CD14-positive monocyte (primary cell): ENCODE measurements at places on chromosomes 1 and 21.
A peak's percentile ranks its signal among the peaks of the same experiment; 100 is the strongest.

DNA sequence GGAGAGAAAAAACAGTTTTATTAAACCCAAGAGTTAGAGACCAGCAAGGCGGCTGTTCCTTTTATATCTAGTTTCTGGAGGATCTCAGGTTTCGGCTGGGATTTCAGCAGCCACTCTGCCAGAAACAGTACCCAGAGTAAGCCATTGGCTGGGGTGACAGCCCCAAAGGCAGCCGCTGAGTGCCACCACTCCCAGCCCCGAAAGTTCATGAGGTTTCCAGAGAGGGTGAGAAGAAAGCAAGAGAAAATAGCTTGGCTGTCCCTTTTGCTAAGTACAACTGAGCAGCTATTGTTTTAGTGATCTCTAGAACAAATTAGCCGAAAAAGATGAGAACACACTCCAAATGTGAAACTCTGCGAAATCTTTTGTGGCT is 1.2 kb downstream of the SH3BGR start:
- H3K36me3 ChIP-seq, result no peaks in the 10 kb centered on the region
- no peak for DNase-seq
- no peak overlapping the region for H3K4me3 ChIP-seq
- no peak overlapping the region for H3K27ac ChIP-seq
- H3K27me3 ChIP-seq, result no peaks in the 10 kb centered on the region
- H3K4me1 ChIP-seq, result no peaks in the 10 kb centered on the region

- peaks cover 16% of the 10 kb centered on the region for H3K36me3 ChIP-seq
- H3K27ac ChIP-seq, result peak overlapping the region; percentile 96
- DNase-seq, result peak; percentile 21
- no peaks in the 10 kb centered on the region for H3K27me3 ChIP-seq
- H3K4me3 ChIP-seq, result peak overlapping the region; percentile 94
Measured at GRCh38 chr1:10033359-10033845, 644 bp downstream of the UBE4B start.

DNA sequence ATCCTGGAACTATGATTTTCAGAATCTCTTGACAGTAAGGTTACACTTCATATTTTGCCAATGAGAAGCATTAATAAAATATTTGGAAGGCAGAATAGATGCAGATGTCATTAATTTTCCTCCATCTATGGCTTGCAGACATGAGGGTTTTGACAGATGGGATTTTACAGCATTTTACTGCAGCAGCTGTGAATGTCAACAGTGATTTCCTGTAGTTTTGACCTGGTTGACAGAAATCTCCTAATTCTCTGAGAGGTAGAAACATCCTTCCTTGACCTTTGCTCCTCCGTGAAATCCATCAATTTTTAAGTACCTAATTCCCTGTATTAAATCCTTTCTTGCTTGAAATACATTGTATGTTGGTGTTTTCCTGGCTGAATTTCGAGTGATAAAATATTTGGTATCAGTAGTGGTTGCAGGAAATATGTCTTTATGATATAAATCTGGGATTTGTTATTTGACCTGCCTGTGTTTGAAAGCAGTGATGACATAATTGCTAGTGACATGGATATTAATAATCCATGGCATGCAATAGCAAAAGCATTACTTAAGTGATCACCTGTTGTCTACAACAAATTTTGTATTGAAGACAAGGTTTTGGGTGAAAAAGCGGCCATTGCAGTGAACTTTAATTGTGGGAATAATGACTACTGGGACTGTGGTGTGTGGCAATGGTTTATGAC is 73.9 kb downstream of the HLX start:
- H3K36me3 ChIP-seq, result no peaks in the 10 kb centered on the region
- no peak overlapping the region for H3K4me3 ChIP-seq
- H3K27ac ChIP-seq, result no peak overlapping the region
- H3K27me3 ChIP-seq, result no peaks in the 10 kb centered on the region

- no peaks in the 10 kb centered on the region for H3K27me3 ChIP-seq
- H3K4me1 ChIP-seq, result peaks cover 41% of the 10 kb centered on the region
- peak overlapping the region; percentile 12 for H3K4me3 ChIP-seq
- peak; percentile 99 for DNase-seq
- H3K36me3 ChIP-seq, result peaks cover 45% of the 10 kb centered on the region
- H3K27ac ChIP-seq, result peak overlapping the region; percentile 83
Measured at GRCh38 chr1:159015440-159015909, 5.8 kb downstream of the IFI16 start.

- peak; percentile 11 for DNase-seq
- H3K4me1 ChIP-seq, result peaks cover 11% of the 10 kb centered on the region
- no peaks in the 10 kb centered on the region for H3K36me3 ChIP-seq
- H3K4me3 ChIP-seq, result peak overlapping the region; percentile 45
- H3K27me3 ChIP-seq, result peaks cover 24% of the 10 kb centered on the region
Measured at GRCh38 chr1:230868736-230869385, 540 bp upstream of the C1orf198 start.

DNA sequence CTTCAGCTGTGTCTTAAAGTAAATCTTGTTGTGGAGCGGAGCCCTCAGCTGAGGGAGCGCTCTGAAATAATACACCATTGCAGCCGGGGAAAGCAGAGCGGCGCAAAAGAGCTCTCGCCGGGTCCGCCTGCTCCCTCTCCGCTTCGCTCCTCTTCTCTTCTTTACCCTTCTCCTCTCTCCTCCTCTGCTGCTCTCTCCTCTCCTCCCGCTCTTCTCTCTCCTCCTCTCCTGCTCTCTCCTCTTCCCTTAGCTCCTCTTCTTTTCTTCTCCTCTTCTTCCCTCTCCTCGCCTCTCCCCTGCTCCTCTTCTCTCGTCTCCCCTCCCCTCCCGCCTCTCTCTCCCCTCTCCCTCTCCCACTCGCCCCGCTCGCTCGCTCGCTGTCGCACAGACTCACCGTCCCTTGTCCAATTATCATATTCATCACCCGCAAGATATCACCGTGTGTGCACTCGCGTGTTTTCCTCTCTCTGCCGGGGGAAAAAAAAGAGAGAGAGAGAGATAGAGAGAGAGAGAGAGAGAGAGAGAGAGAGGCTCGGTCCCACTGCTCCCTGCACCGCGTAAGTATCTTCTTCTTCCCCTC is at the start of gene PROX1:
Gene PROX1, plus strand, starts transcription at position 47 of the 580 bp plus-strand sequence. CDS start 8,563 bp downstream, outside the sequence.
- DNase-seq, result no peak
- H3K36me3 ChIP-seq, result no peaks in the 10 kb centered on the region

GRCh38 chr1:180672105-180672504 is 40.3 kb downstream of the XPR1 start:
- H3K4me1 ChIP-seq, result no peaks in the 10 kb centered on the region
- H3K4me3 ChIP-seq, result no peak overlapping the region
- no peaks in the 10 kb centered on the region for H3K36me3 ChIP-seq
- H3K27me3 ChIP-seq, result no peaks in the 10 kb centered on the region

GRCh38 chr21:45545691-45546531 is 3.7 kb upstream of the SLC19A1 start:
- H3K27ac ChIP-seq, result no peak overlapping the region
- H3K27me3 ChIP-seq, result no peaks in the 10 kb centered on the region
- peaks cover 41% of the 10 kb centered on the region for H3K4me1 ChIP-seq
- no peak for DNase-seq

GRCh38 chr1:65001231-65001792 is 35.0 kb upstream of the JAK1 start:
- peak overlapping the region; percentile 75 for H3K4me3 ChIP-seq
- peak overlapping the region; percentile 74 for H3K27ac ChIP-seq
- no peaks in the 10 kb centered on the region for H3K27me3 ChIP-seq
- DNase-seq, result peak; percentile 87
- H3K36me3 ChIP-seq, result no peaks in the 10 kb centered on the region
- H3K4me1 ChIP-seq, result peaks cover 26% of the 10 kb centered on the region

DNA sequence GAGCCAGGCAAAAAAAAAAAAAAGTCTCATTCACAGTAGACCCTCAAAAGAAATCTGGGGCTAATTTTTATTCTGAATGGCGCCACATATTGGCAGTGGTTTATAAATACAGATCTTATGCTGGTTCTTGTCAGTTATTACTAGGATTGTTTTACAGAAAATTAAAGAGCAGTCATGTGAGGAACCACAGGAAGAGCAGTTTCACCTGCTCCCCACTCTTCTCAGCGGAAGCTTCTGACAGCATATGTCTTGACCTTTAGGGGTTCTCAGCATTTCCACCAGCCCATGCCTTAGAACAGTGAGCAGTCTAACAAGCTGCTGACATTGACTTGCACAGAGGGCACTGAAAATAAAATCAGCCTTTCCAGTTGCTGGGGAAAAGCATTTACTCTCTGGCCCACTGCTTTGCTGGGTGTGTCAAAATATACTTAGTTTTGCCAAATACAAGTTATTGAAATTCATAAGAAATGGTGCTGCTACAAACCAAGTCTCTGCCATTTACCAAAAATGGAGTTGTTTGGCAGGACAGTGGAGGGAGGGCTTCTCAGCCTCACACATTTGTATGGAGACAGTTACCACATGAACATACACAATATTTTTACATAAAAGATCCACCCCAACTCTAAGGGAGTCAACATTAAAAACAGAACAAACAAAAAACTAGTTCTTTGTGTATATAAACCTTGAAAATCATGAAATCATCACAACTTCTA is 144.2 kb downstream of the SYT2 start:
- no peak overlapping the region for H3K4me3 ChIP-seq
- peaks cover 92% of the 10 kb centered on the region for H3K36me3 ChIP-seq
- no peak overlapping the region for H3K27ac ChIP-seq
- no peaks in the 10 kb centered on the region for H3K4me1 ChIP-seq
- no peaks in the 10 kb centered on the region for H3K27me3 ChIP-seq

GRCh38 chr21:30340714-30341573 is 3.5 kb upstream of the KRTAP27-1 start:
- H3K27me3 ChIP-seq, result no peaks in the 10 kb centered on the region
- H3K4me1 ChIP-seq, result no peaks in the 10 kb centered on the region
- H3K36me3 ChIP-seq, result no peaks in the 10 kb centered on the region
- no peak overlapping the region for H3K4me3 ChIP-seq
- DNase-seq, result no peak

DNA sequence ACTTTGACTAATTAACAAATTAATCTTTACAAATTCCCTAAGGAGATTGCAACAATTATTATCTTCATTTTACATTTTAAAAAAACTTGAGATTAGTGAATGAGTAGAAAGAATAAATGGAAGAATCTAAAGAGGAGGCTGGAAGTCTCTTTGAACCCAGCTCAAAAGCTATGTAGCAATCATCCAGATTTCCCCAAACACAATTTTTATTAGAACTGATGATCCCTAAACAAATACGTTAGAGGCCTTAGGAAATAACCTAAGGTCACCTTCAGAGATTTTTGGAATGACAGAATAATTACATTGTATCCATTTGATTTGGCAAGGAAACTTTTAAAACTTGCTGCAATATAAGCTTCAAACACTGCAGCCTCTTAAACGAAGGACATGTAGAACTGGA is 242.4 kb upstream of the LYPLAL1 start:
- no peak overlapping the region for H3K4me3 ChIP-seq
- no peaks in the 10 kb centered on the region for H3K4me1 ChIP-seq
- H3K36me3 ChIP-seq, result no peaks in the 10 kb centered on the region

GRCh38 chr1:40399984-40400704 is 26.6 kb downstream of the SMAP2 start:
- peaks cover 94% of the 10 kb centered on the region for H3K4me1 ChIP-seq
- H3K36me3 ChIP-seq, result peaks cover 13% of the 10 kb centered on the region
- no peak for DNase-seq
- H3K27ac ChIP-seq, result peak overlapping the region; percentile 64
